Myometrial cell (primary cell): ENCODE measurements at places on chromosomes 7 and 10. TPM values are rescaled to one million over a fixed set of nuclear protein-coding genes. Genes with fewer than 3 reads are reported as not detected.

Gene MYOZ1
- total RNA-seq, result 0.53 TPM in 1 of 2 replicates, not detected in the other

Gene IFIT1B
- total RNA-seq, result not detected in 2 replicates

Gene TRPV5
- total RNA-seq, result not detected in 2 replicates

Gene PAPSS2
- total RNA-seq, result 122 TPM in 2 replicates

Gene NPY
- not detected in 2 replicates for total RNA-seq

Gene CLCN1
- total RNA-seq, result not detected in 2 replicates

Gene CYREN
- 19.3 and 28.0 TPM in 2 replicates for total RNA-seq

Gene PPP2R2D
- 22.2 and 23.9 TPM in 2 replicates for total RNA-seq

Gene STEAP2
- 2.6 and 3.9 TPM in 2 replicates for total RNA-seq

Gene SPDYE2B
- not detected in 2 replicates for total RNA-seq

Gene NUB1
- total RNA-seq, result 50.3 and 57.4 TPM in 2 replicates

Gene FGFBP3
- total RNA-seq, result 0.18 and 0.29 TPM in 2 replicates

Gene MMRN2
- 7.4 and 9.8 TPM in 2 replicates for total RNA-seq

Gene KIFBP
- 48.4 and 56.2 TPM in 2 replicates for total RNA-seq

Gene ITGB8
- 1.2 and 2.5 TPM in 2 replicates for total RNA-seq

Gene SERPINE1
- 1,908 and 2,020 TPM in 2 replicates for total RNA-seq

Gene SEMA3C
- total RNA-seq, result 388 and 438 TPM in 2 replicates

Gene PDK4
- total RNA-seq, result under 0.01 and 0.29 TPM in 2 replicates

Gene EGFR
- 33.5 and 34.9 TPM in 2 replicates for total RNA-seq

Gene CEP55
- 51.9 and 66.1 TPM in 2 replicates for total RNA-seq

Gene ADAM22
- total RNA-seq, result under 0.01 and 0.18 TPM in 2 replicates

Gene GSTO2
- 7.1 and 11.2 TPM in 2 replicates for total RNA-seq

Gene FFAR4
- not detected in 2 replicates for total RNA-seq

Gene ALOX5
- total RNA-seq, result not detected in 2 replicates

Gene MACC1
- under 0.01 TPM in 1 of 2 replicates, not detected in the other for total RNA-seq

Gene JCAD
- 1.2 and 1.8 TPM in 2 replicates for total RNA-seq

Gene MMP21
- total RNA-seq, result not detected in 2 replicates

Gene OR2A42
- total RNA-seq, result not detected in 2 replicates

Gene PRF1
- not detected in 2 replicates for total RNA-seq

Gene BCCIP
- 42.2 and 44.7 TPM in 2 replicates for total RNA-seq

Gene GRB10
- 17.9 and 22.0 TPM in 2 replicates for total RNA-seq

Gene AZGP1
- total RNA-seq, result not detected in 2 replicates

Gene PTPRZ1
- total RNA-seq, result not detected in 2 replicates

Gene CLEC2L
- not detected in 2 replicates for total RNA-seq

Gene RBP3
- total RNA-seq, result under 0.01 TPM in 1 of 2 replicates, not detected in the other

Gene STAG3
- total RNA-seq, result 0.29 and 0.35 TPM in 2 replicates

Gene FKBP6
- not detected in 2 replicates for total RNA-seq

Gene SLC16A9
- total RNA-seq, result 1.1 TPM in 1 of 2 replicates, not detected in the other

Gene WNT16
- under 0.01 TPM in 1 of 2 replicates, not detected in the other for total RNA-seq

Gene PRR15
- 10.8 and 11.0 TPM in 2 replicates for total RNA-seq

Gene LANCL2
- 18.4 and 26.8 TPM in 2 replicates for total RNA-seq

Gene ADIRF
- 35.6 and 35.7 TPM in 2 replicates for total RNA-seq

Gene H2BK1
- not detected in 2 replicates for total RNA-seq

Gene TMEM140
- total RNA-seq, result 6.9 and 9.2 TPM in 2 replicates

Gene CUZD1
- 0.18 and 0.29 TPM in 2 replicates for total RNA-seq

Gene KIAA1217
- total RNA-seq, result 3.5 and 5.0 TPM in 2 replicates

Gene TMEM184A
- total RNA-seq, result 0.18 TPM in 1 of 2 replicates, not detected in the other

Gene UPK3BL2
- total RNA-seq, result not detected in 2 replicates

Gene HYAL4
- not detected in 2 replicates for total RNA-seq

Gene MSS51
- total RNA-seq, result 1.2 and 1.6 TPM in 2 replicates

Gene ANKRD30A
- total RNA-seq, result not detected in 2 replicates

Gene WDFY4
- total RNA-seq, result not detected in 2 replicates

Gene ANKMY2
- total RNA-seq, result 21.3 and 27.6 TPM in 2 replicates

Gene SLC13A4
- total RNA-seq, result not detected in 2 replicates

Gene NKX2-3
- total RNA-seq, result not detected in 2 replicates

Gene SEMA3D
- total RNA-seq, result under 0.01 and 0.58 TPM in 2 replicates

Gene PDE1C
- total RNA-seq, result 0.18 and 0.86 TPM in 2 replicates

Gene LRRC61
- 1.7 and 3.9 TPM in 2 replicates for total RNA-seq
